ENCODE measurements at places on chromosomes 13 and 19. TPM values are rescaled to one million over a fixed set of nuclear protein-coding genes. Genes with fewer than 3 reads are reported as not detected.
A peak's percentile ranks its signal among the peaks of the same experiment; 100 is the strongest.

GRCh38 chr19:19528721-19529490 is at the start of gene YJEFN3:
Gene YJEFN3 (plus strand): TSS chr19:19528911. CDS start chr19:19528933, 22 bp downstream.
- DNase-seq: no peak

GRCh38 chr19:17719730-17720400 is 585 bp downstream of the MAP1S start:
- no peak for DNase-seq

- no peak for DNase-seq
These were observed 51.5 kb upstream of the C13orf46 start for GRCh38 chr13:114025405-114025713.

GRCh38 chr13:51534041-51534817 is 50.0 kb upstream of the WDFY2 start:
- DNase-seq: no peak

DNA sequence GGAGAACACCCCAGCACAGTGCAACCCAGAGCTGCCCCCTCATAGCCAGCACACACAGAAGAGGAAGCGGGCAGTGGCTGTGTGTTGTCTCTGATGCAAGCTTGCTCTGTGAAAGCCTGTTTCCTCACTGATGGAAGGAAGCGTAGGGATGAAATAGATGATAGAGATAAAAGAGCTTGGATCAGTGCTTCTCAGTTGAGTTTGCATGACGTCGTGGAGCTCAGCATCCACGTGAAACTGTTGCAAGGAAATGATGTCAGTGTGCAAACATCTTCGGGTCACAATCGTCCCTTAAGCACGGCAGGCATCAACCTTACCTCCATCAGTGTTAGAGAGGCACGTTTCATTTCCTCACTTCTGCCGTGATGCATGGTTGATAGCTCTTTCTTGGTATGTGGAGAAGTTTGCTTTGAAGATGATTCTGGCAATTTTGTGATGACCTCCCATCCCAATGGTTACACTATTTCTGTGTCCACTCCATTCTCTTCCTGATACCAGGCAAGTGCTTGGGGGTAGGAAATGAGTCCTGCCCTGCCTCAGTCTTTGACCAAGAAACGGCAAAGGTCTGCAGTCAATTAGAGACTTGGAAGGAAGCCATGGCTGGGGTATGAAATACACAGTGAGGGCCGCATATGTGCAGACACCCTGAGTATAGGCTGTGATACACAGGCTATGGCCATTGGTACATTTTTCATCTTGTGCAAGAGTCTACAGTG is 183.0 kb downstream of the ZNF536 start:
- no peak for DNase-seq

DNA sequence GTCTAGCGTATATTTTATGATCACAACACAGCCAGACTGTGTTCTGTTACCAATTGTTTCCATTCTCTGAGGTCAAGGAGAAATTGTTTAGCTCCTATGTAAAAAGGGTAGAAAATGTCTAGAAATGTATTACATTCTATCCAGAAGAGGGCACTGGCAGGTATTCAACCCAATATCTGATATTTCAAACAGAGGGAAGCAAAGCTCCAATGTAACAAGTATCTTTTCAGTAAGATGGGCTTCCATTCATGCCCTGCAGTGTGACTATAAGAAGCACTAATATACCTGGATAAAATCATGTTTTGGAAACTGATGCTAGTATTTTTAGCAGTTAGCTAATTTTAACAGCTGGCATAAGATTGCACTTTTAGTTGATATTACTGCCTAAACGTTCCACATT is 312.7 kb downstream of the FGF14 start:
- DNase-seq: no peak

DNA sequence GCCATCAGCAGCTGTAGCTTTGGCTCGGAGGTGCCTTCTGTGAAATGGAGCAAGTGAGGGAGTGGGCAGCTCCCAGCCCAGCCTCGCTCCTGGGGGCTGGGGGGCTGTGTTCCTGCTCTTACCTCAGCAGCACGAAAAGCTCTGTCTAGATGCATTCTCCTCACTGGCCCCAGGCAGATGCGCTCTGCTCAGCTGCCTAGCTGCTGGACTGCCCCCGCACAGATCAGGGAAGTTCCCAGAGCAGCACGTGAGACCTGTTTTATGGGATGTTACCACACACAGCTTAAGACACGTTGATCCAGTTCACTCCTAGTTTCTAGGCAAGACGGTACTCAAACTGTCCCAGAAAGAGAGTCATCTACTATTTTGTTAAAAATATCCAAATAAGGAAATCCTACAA is 13.6 kb downstream of the LCP1 start:
- DNase-seq: peak; percentile 66

- DNase-seq: no peak
These were observed 739.4 kb downstream of the LIG4 start for GRCh38 chr13:107475753-107476453.

DNA sequence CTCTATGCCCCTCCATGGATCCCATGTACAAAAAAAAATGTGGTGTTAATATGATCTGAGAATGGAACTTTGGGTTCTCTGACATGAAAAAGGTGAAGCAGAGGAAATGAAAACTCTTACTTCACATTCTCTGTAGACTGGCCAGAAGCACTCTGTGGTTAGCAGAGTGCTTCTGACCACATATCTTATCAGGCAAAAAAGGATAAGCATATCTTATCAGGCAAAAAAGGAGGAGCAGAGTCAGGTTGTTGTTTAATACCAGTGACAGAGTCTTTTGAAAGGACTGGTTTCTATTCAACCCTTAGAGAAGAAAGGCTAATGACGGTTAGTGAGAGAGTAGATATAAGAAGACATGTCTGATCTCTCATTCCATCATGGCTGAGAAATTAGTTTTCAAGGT is 1404.8 kb downstream of the SLITRK1 start:
- DNase-seq: no peak

- DNase-seq: peak; percentile 75
These were observed 107.7 kb upstream of the UQCRFS1 start for GRCh38 chr19:29320618-29321017.

DNA sequence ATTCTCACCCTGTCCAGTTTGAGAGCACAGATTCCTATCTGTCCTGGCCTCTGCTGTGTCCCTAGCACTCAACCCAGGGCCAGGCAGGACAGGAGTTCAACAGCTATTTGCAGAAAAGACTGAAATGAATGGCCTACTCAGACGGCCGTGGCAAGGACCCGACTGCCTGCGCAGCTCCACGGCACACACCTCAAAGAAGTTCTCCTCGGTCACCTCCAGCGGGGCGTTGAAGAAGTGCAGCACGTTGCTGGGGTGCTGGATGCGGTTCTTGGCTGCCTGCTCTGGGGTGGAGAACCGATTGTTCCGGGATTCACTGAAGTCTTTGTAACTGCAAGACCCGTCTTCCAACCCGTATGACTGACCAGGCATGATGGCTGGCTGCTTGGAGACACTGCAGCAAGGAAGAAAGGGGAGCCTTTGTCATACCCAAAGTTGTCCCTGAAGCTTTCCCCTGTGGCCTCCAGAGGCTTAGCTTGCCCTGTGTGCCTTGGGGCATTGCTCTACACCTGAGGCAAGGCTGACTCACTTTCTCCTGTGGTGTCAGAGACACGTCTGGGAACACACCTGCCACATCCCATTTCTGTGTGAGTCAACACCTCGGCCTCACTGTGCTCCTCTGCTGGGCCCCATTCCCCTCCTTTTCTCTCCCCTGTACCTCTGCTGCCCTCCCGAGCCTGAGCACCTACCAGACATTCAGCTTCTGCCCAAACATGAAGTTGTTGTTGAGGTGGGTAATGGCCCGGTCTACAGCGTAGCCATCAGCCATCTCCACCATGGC is 6.8 kb upstream of the ECH1 start:
- DNase-seq: no peak

- DNase-seq: peak; percentile 70
These were observed 2.6 kb downstream of the GARRE1 start for GRCh38 chr19:34256835-34257558.

- DNase-seq: no peak
These were observed 159.0 kb upstream of the FNDC3A start for GRCh38 chr13:48816700-48817099.

- DNase-seq: no peak
These were observed 264.5 kb downstream of the TDRD3 start for GRCh38 chr13:60661521-60661920.

DNA sequence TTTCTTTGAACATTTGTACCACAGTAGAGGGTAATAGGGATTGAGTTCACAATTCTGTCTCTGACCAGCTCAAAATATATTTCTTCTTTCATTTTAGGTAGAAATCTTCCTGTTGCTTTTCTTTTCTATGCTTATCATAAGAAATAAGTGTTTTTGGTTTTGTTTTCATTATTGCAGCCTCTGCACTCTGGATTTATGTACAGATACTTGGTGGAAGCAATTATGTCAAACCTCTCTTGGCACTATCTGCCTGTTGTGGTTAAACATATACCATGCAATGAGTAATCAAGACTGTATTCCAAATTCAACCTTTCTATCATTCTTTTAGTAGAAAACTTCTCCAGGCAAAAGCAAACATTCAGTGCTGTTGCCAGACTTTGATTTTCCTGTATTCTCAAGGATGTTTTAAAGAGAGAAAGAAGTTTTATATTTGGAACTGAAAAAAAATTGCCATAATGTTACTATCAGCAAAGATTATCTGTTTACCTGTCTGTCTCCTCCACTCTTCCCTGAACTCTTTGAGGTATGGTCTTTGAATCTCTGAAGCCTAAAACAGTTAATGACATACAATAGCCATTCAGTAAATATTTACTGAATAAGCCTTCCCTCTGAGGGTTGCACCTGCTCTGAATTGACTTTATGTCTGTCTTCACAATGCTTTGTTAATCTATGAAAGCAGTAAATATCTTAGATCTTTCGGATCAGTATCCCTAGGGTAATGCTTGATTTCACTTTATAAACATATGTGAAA is 612.5 kb upstream of the PRR20A start:
- DNase-seq: no peak

DNA sequence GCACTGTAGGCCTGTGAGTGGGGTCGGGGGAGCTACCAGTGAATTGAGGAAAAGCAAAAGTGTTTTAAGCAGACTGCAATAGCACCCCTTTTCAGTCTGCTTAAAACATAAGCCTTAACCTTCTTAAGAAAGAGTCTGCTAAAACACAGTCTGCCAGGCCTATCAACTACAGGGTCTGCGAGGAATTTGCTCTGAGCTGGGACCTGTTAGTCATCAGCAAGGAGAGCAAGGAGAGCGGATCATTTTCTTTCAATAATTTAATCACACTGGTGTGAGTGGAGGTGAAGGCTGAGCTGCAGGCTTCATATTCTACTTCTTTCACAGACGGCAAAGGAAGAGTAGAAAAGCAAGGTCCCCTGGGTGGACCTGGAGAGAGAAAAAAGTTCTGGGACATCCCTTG is 342.7 kb downstream of the ENOX1 start:
- DNase-seq: no peak

- DNase-seq: no peak
These were observed 198.4 kb upstream of the ZNF536 start for GRCh38 chr19:30173593-30174356.

GRCh38 chr13:59483501-59484145 is 680.1 kb downstream of the DIAPH3 start:
- DNase-seq: no peak

DNA sequence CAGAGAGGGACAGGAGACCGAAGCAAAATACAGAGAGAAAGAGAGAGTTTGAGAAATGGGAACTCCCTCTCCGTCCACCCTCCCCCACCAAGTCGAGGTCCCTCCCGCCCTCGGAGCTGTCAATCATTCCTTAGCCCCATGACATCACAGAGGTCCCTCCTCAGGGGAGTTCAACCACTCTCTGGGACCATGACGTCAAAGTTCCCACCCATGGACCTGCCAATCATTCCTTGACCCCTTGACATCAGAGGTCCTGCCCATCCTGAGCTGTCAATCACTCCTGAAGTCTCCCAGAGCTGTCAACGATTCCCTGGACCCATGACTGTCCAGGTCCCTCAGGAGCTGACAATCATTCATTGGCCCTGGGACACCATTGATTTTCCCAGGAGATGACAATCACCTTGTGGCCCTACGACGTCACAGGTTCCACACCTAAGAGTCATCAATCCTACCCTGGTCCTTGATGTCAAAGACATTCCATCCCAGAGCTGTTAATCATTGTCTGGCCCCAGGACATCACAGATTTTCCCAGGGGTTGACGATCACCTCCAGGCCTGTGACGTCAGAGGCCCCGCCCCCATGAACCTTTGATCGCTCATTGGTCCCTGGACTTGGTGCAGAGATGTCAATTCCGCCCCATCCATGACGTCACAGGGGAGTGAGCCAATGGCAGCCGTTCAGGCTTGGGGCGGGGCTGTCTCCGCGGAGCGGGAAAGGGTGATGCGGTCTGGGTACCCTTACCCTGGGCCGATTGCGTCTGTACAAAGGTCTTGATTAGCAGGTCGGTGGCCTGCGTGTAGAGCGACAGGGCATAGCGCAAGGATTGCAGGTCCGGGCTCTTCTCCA is 61.7 kb downstream of the COLGALT1 start:
- no peak for DNase-seq

DNA sequence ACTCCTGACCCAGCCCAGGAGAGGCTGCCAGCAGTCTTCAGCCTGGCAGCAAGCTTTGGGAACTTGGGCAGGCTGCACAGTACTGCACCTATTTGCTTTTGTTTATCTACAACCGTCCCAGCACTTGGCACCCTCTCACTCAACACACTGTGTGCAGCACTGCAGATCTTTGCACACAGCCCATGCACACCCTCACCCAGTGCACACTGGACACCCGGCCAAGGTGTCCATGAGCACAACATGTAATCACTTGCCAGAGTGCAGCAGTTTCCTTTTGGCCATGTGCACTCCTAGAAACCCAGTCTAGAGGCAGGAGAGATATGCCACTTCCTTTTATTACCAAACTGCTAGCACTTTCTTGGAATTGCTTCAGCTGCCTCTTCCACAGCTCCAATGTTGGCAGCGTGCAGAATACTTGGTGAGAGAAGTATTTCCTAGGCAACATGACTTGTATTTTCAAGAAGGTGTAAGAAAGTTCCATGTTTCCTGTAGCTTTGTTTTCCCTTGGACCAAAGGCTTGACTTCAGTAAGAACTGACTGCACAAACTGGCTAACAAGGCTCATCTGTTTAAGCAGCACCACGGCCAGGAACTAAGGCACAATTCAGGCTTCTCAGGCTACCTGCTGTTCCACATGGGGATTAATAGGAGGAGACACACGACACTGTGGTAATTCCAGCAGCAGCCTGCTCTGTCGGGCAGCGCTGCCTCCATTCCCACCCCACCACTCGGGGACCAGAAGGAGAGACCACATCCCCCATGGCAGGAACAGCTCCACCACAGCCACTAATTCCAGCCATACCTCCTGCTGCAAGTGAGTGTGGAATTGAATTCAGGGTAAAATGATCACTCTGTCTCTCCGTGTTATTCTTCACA is 15.3 kb downstream of the ATP7B start:
- no peak for DNase-seq

GRCh38 chr13:32229443-32229842 is 85.7 kb downstream of the ZAR1L start:
- no peak for DNase-seq

Gene IRF3
- 91.2 TPM for total RNA-seq

Gene GJB2
- 53.0 TPM for total RNA-seq

Gene KLK14
- 10.9 TPM for total RNA-seq

Gene LRRC25
- not detected for total RNA-seq

Gene MUC16
- total RNA-seq: 0.04 TPM

Gene PNMA8A
- total RNA-seq: 0.30 TPM

Gene TMEM59L
- 0.52 TPM for total RNA-seq

Gene ANKRD24
- total RNA-seq: 1.5 TPM

Gene KLF1
- total RNA-seq: 0.13 TPM
